ENCODE measurements at places on chromosomes 11 and 22.
A peak's percentile ranks its signal among the peaks of the same experiment; 100 is the strongest.

DNA sequence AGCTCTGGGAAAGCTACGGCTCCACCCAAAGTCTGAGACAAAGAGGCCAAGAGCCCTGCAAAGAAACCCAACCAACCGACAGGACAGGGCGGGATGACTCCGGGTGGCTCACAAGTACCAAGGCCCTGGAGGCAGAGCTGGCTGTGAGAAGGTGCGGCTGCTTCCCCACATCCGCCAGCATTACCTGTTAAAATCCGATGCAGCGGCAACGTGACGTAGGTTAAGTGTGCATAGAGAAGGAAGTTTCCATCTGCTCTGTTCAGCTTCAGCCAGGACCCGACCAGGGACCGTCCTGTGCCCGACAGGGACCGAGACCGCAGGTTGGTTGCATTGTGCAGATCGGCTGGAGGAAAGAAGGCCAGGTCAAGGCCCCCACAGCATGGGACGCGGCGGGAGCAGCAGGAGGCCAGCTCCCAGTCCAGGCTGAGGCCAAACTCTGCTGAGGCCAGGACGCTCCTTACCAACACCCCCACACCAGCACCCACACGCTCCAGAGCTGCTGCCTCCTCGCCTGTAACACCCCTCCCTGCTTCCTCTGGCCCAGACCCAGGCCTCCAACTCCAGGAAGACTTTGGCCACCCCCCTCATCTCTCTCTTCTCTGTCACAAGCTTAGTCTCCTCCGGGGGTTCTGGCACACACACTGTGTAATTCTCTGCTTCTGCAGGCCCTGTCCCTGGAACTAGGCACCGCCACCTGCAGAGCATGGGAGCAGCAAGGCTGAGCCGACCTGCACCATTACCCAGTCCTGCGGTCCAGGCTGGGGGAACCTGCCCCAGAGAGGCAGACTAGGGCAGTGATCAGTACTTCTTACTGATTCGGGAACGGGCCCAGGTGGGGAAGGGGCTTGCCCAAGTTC, 34.1 kb downstream of the NUP50 start:
- no peak for DNase-seq

GRCh38 chr11:118705111-118705741, 25.8 kb upstream of the TREH start:
- DNase-seq: peak; percentile 17

GRCh38 chr11:35623621-35624168, 5.4 kb downstream of the FJX1 start:
- DNase-seq: no peak

DNA sequence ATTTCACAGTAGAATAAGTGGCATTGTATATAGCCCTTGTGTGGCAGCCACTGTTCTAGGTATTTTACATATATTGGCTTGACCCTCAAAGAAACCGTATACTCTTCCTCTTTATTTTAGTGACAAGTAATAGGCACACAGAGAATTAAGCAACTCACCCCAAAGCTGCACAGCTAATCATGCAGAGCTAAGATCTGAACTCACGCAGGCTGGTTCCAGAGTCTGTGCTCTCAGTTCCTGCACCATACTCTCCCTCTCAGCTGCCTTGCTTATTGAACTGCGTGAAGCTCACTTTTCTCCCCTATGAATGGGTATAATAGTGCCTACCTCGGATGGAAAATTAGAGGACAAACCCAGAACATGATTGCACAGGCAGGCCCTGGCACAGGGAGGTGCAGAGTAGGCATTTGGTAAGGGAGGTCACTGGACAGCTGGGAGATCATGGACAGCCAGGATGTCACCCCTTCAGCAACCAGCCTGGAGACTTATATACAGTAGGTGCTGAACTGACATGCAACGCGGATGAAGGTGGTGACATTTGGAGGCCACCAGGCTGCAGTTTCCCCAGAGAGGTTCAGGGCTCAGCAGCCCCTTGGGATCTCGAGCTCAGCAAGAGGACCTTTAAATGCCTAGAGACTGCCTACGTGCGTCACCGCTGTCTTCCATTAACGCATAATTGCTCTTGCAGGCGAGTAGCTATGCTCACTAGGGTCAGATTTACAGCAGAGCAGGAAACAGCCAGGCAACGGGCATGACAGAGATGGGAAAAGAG, 78.4 kb upstream of the TP53I11 start:
- no peak for DNase-seq

DNA sequence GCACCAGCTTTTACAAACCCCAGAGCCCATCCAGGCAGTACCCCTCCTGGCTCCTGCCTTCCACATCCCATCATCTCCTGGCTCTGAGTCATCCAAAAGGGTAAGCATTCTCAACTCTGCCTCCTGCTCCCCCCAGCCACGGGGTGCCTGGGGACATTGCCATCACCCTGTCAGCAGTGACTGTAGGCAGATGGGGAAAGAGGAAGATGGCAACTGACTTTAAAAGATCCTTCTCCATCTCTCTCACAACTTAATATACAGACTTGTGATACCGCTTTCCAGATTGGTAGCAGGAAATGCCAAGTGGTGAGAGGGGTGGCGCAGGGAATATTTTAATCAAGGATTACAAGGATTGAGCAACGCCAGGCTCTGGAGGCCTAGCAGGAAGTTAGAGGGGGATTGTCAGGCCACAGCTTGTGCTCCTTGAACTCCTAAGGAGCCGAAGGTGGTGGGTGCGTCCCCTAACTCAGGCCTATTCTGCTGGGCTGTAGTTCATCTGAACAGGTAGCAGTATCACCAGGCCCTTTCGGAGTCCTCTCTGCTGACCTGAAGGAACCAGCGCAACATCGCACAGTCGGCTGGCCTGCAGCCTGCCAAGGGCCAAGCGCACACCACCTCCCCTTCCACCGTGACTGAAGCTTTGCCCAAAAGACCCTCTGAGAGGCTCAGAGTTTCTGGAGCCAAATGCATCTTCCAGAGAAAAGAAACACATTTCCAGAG, 83.3 kb downstream of the ZC3H12C start:
- no peak for DNase-seq

GRCh38 chr11:107172996-107173395, 154.7 kb upstream of the GUCY1A2 start:
- DNase-seq: no peak

GRCh38 chr11:87966694-87967093, 208.5 kb downstream of the RAB38 start:
- no peak for DNase-seq

GRCh38 chr22:26713823-26714449, 56.5 kb downstream of the MIAT start:
- DNase-seq: no peak

DNA sequence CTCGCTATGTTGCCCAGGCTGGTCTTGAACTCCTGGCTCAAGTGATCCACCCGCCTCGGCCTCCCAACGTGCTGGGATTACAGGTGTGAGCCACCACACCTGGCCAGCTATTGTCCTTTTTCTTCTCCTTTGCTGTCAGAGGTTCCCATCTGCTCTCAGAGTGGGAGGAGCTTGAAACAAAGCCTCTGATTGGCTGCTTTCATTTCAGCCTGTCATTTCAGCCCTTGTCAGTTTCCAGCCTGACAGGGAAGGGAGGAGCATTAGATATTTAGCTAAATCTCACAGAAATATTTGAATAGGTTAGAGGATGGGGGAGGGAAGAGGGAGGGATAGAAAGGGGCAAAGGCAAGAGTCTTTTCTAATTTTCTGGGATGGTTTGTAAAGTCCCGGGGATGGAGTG, 8.7 kb downstream of the SLC22A6 start:
- no peak for DNase-seq

GRCh38 chr11:66313321-66314185, 3.3 kb downstream of the CD248 start:
- no peak for DNase-seq

GRCh38 chr11:75430714-75431532, 2.1 kb downstream of the KLHL35 start:
- no peak for DNase-seq

DNA sequence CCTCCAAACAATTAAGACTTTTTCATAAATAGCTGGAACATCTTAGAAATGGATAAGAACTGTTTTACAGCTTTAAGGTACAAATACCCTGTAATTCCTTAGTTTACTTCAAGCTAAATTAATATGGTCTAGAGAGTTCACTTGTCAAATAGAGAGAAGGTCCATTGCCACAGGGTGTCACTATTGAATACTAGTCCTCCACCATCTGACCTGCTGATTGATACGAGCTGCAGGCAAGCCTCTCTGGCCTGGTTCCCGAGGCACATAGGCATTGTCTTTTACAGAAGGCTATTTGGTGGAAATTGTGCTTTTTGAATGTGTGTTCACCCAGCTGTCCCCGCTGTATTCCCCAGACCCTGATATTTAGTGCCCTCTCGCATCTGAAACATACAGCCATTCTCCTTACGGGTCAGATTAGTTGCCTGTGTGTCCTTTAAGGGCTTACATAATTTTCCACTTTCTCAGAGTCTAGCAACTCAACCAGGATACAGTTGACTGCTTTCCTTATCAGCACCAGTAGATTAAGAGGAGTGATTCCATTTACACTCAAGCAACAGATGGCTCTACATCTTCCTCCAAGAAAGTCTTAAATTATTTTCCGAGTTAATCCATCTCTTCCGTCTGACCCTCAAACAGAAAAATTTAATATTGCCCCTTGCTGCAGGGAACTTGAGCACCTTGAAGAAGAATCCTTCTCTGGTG, 788.8 kb upstream of the FAT3 start:
- no peak for DNase-seq

- DNase-seq: peak; percentile 94
These were observed 51.2 kb upstream of the EMID1 start for GRCh38 chr22:29154364-29155048.

DNA sequence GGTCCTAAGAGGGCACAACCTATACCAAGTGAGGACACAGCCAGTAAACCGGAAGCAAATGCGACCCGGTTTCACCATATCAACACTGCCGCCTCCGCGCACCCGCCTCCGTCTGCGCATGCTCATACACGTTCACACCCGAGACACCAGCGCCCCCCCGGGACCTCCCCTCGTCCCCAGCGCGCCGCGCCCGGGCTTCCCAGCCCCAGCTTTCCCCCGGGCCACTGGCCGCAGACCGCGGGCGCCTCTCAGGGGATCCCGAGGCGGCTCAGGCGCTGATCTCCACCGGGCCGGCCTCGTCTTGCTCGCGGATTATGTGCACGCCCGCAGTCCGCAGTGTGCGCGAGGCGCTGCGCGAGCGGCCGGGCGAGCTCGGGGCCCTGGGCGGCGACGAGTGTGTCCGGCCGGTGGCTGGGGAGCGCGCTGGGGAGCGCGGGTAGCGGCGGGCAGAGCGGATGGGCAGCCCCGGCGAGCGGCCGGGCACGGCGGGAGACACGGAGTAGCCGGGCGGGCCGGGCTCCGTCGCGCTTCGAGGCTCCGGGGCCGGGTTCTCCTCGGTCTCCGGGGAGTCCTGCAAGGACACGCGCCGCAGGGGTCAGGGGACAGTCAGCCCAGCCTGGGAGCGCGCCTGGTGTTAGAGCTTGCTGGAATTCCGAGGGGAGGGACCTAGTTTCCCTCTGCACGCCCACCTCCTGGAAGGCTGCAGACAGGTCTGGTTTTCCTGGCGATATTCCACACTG, 2.0 kb downstream of the HEPN1 start:
- DNase-seq: peak; percentile 85

DNA sequence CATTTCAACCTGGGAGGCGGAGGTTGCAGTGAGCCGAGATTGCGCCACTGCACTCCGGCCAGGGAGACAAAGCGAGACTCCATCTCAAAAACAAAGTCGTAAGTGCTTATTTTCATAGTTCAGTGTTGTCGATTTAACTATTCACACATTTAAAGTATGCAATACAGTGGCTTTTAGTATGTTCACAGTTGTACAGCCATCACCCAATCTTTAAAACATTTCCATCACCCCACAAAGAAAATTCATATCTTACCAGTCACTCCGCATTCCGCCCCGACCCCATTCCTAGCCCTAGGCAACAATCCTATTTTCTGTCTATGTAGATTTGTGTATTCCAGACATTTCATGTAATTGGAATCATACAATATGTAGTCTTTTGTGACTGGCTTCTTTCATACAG, 11.9 kb downstream of the IPO7 start:
- no peak for DNase-seq

DNA sequence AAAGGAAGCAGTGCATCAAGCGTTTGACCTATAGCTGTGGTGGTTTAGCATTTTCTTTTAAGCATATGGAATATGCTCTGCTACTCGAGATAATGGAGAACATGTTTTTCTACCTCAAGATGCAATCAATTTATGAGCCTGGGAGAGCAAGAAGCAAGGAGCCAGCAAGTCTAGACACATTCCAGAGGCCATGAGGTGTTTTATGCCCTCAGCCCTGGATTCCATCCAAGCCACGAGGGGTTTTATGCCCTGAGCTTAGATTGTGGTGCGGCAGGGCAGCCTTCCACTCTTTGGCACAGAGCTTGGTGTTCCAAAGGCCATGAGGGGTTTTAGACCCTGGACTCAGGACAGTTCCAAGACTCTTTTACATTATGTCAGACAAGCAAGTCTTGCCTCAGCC, 11.7 kb upstream of the DNAJB13 start:
- no peak for DNase-seq

GRCh38 chr22:22508274-22509176, at the start of gene ZNF280B:
Gene ZNF280B (minus strand): TSS chr22:22508742. CDS start chr22:22489398, 19,344 bp downstream.
- DNase-seq: peak; percentile 82

GRCh38 chr11:15714641-15715399, 600.1 kb downstream of the INSC start:
- no peak for DNase-seq

DNA sequence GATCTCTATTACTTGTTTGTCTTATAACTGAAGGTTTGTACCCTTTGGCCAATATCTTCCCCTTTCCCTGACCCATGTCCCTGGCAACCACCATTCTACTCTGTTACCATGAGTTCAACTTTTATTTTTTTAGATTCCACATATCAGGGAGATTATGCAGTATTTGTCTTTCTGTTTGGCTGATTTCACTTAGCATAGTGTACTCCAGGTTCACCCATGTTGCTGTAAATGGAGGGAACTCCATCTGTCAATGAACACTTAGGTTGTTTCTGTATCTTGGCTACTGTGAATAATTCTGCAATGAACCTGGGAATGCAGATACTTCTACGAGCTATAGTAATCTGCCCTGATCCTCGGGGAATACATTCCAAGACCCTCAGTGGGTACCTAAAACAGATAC, 14.9 kb downstream of the OR10D3 start:
- no peak for DNase-seq

DNA sequence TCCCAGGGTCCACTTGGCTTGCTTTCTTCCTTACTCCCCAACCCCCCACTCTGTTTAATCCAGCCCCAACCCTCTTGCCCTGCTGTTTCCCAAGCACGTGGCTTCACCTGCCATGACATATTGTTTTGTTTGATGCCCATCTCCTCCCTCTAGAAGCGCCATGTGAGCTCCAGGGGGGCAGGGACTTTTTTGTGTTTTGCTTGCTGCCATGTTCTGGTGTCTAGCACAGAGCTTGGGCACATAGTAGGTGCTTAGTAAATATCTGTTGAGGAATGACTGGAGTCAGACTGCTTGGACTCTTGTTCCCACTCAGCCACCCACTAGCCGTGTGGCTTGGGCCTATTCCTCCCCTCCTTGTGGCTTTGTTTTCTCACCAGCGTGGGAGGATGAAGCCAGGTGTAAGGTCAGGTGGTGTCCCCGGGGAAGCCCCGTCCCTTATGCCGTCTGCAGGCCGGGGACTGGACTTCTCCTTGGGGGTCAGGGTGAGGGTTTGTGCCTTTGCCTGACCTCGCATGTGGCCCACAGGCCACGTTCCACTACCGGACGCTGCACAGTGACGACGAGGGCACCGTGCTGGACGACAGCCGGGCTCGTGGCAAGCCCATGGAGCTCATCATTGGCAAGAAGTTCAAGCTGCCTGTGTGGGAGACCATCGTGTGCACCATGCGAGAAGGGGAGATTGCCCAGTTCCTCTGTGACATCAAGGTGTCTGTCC, 3.8 kb downstream of the AIP start:
- DNase-seq: no peak
